CD4-positive, alpha-beta T cell treated with Interleukin-12 subunit alpha and Interleukin-12 subunit beta, for 1 hour (primary cell): ENCODE measurements at places on chromosomes 13 and 19.

DNA sequence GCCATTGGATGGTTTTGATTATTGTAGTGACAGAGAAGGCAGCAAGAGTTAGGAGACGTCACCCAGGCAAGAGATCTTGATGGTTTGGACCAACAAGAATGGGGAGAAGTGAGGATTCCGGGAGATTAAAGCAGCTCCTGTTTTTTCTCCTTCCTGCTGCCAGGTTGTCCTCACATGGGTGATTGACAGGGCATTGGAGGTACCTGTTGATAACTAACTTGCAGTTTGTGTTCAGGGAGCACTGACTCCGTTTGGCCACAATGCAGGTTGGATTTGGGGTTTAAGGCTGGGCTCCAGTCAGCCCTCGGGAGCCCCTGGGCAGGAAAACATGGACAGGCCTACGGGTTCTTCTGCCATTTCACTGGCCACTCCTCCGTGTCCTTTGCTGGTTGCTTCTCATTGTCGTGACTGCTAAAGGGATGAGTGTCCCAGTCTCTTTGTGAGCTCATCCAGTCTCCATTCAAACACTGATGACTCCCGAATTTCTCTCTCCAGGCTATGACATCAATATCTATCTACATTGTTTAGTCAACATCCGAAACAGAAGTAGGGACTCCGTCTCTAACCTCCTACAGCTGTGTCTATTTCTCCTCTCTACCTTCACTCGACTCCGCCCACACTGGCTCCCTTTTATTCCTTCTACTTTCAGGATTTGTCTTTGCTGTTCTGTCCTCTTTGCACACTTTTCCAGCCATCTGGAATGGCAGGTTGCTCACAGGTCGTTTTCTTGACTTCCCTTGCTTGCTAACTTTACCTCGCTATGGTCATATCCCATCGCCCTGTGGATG is 1.3 kb upstream of the PTOV1 start:
- DNase-seq, result no peak

DNA sequence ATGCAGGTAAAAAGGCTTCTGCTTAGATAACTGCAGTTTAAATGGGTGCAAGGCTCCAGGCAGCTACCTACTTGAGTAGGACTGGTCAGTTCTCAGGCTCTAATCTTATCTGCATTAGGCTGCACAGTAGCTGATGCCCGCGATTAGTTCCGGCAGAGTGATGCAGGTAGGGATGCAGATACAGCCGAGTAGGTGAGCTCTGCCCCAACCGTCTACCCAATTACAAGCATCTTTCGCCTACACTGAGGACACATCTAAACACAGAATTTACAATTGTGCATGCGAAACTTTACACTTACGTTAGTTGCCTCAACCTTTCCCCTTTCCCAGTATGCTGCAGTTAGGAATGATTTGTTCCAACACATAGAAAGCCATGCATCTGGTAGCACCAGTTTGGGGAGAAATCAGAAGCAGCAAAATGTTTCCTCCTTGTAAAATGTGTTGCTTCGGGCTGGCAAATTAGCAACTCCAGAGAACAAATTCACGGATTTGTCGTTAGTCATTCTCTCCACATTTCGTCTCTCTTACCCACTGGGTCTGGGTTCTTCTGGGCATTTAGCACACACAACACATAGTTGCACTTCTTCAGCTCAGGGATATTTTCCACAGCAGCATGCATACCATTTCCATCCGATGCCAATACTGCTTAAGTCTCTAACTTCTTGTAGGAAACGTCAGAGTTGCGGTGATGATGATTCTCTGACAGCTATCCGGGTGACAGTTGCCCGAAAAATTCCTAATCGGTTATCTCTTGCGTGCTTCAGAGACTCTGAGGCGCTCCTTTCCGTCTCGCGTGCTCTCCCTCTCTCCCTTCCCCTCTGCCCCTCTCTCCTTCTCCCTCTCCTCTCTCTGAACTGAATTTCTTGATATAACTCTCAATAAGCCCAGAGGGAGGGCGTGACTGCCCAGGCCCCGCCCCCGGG is at the start of gene PCDH9:
Gene PCDH9, minus strand, starts transcription at position 856 of the 923 bp plus-strand sequence. CDS start 1,896 bp downstream, outside the sequence.
- no peak for DNase-seq

DNA sequence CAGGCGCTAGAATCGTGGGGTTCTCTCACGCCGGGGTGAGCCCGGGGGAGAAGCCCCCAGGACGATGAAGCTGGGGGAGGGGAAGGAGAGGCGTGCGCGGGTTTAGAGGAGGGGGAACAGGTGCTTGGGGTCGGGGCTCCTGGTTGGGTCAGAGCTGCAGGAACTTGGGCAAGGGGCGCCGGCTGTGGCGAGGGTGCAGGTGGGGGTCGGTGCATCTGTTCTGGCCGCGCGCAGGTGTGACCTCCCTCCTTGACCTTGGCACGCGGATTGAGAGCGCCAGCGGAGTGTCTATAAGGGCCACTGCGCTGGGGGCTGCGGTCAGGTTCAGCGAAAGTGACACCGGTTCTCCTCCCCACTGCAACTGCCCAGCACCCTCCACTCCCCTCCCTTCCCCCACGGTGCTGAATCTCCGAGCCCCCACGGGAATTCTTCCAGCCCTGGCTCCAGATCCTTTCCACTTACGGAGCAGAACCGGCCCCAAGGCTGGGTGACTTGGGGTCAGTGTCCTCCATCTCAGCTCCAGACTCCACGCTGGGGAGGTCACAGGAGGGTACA is 618 bp downstream of the TMEM38A start:
- DNase-seq, result no peak

GRCh38 chr13:82803341-82803740 is 1078.9 kb downstream of the SLITRK1 start:
- DNase-seq, result no peak

DNA sequence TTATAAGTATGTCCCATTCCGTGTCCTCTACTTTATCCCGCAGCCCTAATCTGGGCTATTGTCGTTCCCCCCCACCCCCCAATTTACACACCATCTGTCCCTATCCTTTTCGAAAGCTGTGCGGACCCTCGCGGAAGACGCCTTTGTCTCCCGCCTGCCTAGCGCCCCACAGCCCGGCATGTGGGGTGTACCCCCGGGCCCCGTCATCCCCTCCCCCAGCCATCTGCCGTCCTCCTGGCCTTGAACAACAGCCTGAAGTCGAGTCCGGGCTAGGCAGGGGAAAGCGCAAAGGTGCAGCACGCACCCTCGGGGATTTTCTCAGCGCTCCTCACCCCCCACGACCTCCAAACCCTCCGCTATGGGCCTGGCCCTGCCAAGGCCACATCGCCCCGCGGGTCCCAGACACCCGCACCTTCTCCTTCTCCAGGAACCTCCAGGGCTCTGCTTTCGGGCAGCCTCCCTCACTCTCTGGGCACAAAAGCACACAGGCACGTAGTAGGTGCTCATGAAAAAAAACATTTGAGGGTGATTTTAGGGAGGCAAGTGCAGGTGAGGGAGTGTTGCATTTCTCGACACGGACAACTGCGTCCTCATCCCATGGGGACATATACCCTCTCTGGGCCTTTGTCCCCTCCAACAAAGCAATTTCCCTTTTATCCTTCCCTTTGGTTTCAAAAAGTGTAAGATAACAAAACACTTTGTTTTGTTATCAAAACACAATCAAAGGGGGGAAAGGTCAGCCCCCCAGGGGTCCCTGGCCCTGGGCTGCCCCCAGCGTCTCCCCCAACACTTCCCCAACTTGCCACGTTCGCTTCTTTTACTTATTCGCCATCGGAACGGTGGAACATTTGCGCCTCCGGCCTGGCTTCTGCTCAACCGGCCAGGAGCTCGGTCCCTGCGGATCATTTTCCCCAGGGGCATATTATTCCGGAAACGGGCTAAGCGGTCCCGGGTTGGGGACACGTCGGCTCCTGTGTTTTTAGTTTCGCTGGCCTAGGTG is 16.4 kb downstream of the CCDC124 start:
- DNase-seq, result peak; percentile 29

DNA sequence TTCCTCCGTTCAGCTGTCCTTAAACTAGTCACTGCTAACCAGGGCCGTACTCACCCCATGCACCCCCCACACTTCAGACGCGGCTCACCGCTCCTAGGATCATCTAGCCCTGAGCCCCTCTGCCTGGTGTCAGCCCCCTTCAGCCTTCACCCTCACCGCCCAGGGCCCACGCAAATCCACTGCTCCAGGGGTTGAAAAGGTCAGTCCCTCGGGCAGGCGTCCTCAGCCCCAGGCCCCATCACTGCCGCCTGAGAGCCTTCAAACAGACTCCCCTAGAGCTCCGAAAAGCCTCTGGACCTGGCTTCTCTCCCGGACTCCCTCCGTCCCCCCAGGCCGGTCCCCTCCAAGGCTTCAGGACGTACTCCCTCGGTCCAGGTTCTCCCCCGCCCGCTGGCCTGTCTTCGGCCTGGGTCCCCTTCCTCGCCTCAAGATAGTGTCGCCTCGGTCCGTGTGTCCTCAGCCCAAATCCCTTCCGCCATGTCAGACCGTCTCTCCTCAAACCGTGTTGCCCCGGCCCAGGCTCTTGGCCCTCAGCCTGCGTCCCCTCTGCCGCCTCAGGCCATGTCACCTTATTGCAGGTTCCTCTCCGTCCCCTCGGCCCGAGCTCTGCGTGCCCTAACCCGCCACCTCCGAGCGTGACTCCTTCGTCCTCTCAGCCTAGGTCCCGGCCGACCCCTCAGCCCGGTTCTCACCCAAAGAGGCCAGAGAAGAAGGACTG is 553 bp downstream of the NAPA start:
- DNase-seq, result no peak

DNA sequence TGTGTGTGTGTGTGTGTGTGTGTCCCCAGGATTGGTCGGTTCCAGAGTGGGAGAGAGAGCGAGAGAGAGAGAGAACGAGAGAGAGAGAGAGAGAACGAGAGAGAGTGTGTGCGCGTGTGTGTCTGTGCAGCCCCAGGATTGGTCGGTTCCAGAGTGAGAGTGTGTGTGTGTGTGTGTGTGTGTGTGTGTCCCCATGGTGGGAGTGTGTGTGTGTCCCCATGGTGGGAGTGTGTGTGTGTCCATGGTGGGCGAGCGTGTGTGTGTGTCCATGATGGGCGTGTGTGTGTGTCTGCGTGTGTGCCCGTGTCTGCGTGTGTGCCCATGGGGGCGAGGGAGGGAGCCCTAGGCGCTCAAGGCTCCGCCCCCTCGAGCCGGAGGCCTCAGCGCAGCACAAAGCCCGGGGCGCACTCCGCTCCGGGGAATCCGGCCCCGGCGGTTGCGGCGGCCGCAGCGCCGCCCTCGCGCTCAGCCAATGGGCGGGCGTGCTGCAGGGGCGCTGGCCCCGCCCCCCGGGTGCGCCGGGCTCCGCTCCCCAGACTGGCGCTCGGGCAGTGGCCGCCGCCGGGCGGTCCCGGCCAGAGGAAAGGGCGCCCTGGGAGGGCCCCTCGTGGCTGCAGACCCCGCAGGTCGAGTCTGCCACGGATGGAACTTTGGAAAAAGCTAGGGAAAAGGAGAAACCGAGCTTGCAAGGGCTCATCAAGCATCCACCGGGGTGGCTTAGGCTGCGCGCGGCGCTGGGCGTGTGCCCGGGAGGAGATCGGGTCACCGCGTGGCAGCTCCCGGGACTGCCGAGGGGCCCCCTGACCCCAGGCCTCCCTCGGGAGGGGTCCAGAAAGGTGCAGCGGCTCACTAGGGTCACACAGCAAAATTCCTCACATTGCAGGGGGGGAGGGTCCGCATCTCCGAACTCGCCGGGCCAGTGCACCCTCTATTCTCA is 96.2 kb downstream of the INSR start:
- DNase-seq, result peak; percentile 93

DNA sequence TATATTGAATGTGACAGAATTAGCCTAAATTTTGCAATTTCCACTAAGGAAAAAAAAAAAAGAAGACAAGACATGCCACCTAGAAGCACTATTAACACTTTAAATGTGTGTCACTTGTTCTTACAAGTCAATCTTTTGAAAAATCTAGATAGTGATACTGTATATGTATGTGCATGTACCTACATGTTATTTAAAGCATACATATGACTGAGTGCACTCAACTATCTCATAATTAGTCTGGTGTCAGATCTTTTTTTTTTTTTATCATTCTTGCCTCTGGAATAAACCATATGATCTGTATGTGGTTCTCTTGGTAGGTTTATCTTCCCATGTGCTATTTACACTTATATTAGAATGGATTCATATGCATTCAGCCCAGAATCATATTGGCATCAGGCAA is 62.3 kb downstream of the FOXO1 start:
- no peak for DNase-seq

DNA sequence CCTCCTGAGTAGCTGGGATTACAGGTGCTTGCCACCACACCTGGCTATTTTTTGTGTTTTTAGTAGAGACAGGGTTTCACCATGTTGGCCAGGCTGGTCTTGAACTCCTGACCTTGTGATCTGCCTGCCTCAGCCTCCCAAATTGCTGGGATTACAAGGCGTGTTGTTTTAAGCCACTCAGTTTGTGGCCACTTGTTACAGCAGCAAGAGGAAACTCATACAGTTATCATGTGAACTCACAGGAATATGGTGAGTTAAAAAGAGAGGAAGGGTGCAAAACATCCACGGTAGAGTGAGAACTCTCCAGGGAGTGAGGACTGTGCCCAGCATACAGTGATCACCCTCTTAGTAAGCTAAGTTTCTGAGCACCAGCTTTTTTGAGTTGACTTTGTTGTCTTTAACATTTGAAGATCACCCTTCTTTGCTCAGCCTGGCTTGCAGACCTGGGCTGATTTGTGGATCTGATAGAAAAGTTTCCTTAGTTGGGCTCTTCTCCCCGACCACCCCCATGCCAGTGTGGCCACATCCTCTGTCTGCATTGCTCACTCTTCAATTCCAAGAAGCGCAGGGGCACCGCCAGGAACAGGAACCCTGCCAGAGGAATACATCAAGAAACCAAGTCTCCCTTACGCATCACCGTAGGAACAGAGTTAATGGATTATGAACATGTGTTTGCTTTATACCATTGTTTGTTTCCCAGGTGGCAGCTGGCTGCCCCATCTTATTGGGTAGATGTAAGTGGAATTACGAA is 16.0 kb downstream of the ALOX5AP start:
- no peak for DNase-seq

DNA sequence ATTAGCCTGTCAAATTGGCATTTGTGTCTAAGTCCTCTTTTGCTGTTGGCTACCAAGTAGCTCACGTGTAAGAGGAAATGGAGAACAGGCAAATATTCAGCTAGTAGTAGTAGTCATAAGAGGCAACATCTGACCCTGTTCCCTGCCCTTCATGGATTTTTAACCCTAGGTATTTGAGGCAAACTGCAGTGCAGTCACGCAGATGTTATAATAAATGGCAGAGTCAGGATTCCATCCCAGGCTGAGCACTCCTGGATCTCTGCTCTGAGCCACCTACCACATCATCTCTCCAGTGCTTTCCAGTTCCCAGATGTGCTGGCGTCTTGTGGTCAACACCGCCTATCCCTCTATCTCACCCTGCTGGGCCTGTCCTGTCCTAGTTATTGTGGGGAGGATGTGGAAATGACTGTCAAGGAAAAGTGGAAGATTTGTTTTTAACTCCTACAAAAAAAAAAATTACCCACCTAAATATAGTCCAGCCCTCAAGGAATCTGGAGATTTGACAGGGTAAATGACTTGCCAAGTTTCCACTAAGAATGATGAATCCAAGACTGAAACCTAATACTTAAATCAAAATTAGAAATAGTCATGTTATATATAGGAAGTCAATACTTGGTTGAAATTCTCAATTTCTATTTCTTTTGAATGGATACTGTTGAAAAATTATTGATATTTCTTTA is 322.9 kb downstream of the GPC6 start:
- DNase-seq, result no peak
